CD4-positive, CD25-positive, alpha-beta regulatory T cell (primary cell): ENCODE measurements at places on chromosomes 4 and X. TPM values are rescaled to one million over a fixed set of nuclear protein-coding genes. Genes with fewer than 3 reads are reported as not detected.

DNA sequence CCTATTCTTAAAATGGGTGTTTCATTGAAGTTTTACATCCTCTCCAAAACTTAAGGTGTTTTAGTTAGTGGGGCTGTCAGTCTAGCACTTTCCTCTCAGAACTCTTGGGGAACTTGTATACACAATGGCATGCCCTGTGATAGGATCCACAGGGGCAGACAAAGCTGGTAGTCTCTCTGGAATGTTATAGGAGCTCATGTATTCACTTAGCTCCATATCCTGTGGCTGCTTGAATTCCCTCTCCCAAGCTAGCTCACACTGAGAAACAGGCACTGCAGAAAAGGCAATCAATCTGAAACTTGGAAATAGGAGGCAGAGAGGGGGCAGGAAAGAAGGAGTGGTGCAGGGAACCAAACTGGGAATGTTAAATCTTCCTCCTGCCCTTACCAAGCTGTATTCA is 26.3 kb upstream of the ARMCX2 start:
- no peaks in the 10 kb centered on the region for H3K4me1 ChIP-seq
- no peak overlapping the region for H3K27ac ChIP-seq
- H3K27me3 ChIP-seq = no peaks in the 10 kb centered on the region
- no peak for DNase-seq
- H3K4me3 ChIP-seq = no peak overlapping the region

- H3K4me1 ChIP-seq = no peaks in the 10 kb centered on the region
- H3K27ac ChIP-seq = no peak overlapping the region
- H3K36me3 ChIP-seq = no peaks in the 10 kb centered on the region
Measured at GRCh38 chr4:73707269-73707875, 33.0 kb upstream of the CXCL8 start.

The BBS12 gene
- 1.4 TPM for total RNA-seq

DNA sequence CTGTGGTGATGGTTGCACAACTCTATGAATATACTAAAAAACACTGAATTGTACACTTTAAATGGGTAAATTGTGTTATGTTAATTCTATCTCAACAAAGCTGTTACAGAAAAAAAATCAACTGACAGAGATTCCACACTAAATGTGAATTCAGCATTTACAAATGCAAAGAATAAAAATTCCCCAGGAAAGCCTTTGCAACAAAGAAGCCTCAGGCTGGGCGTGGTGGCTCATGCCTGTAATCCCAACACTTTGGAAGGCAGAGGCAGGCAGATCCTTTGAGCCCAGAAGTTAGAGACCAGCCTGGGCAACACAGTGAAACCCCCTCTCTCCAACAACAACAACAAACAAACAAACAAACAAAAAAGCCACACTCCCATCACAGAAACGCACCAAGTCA is 8.9 kb downstream of the BCLAF3 start:
- no peaks in the 10 kb centered on the region for H3K27me3 ChIP-seq
- no peak overlapping the region for H3K4me3 ChIP-seq
- H3K4me1 ChIP-seq = no peaks in the 10 kb centered on the region
- DNase-seq = no peak

DNA sequence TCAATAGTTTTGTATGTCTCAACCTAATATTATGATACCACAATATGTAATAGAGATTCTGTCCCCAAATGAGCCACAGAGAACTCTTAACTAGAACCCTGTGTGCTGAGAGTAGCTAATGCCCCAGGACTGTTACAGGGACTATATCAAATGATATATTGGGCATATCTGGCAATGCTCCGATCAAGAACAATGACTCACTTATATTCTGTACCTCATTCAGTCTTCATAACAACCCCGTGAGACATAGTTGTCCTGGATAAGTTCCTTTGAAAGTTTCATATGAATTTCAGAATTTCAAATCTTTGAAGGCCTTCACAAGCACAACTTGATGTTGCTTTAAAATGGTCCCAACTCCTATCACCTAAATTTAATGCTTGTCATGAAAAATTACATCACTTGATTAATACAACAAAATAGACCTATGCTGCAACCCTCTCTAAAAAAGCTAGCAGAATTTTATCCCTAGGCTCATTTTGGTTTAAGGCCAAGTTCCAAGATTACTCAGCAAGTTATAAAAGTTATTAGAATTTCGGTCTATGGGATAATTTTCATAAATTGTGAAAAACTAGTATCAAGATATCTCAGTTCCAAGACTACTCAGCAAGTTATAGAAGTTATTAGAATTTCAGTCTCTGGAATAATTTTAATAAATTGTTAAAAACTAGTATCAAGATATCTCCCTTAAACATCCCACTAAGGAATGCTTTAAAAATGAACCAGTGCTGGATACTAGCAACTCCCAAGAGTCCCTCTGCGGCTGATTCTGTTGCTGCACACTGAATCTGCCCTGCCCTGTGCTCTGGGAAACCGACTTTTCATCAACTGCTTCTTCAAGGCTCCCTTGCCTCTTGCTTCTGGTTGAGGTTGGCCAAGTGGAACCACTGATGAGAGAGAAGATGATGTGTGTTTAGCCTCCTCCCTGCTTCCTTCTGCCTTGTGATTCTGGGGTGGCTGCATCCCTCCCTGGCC is 6.0 kb upstream of the ANXA3 start:
- DNase-seq = no peak
- H3K36me3 ChIP-seq = no peaks in the 10 kb centered on the region
- H3K4me1 ChIP-seq = no peaks in the 10 kb centered on the region

The HPGD gene
- total RNA-seq = 85.7 TPM

DNA sequence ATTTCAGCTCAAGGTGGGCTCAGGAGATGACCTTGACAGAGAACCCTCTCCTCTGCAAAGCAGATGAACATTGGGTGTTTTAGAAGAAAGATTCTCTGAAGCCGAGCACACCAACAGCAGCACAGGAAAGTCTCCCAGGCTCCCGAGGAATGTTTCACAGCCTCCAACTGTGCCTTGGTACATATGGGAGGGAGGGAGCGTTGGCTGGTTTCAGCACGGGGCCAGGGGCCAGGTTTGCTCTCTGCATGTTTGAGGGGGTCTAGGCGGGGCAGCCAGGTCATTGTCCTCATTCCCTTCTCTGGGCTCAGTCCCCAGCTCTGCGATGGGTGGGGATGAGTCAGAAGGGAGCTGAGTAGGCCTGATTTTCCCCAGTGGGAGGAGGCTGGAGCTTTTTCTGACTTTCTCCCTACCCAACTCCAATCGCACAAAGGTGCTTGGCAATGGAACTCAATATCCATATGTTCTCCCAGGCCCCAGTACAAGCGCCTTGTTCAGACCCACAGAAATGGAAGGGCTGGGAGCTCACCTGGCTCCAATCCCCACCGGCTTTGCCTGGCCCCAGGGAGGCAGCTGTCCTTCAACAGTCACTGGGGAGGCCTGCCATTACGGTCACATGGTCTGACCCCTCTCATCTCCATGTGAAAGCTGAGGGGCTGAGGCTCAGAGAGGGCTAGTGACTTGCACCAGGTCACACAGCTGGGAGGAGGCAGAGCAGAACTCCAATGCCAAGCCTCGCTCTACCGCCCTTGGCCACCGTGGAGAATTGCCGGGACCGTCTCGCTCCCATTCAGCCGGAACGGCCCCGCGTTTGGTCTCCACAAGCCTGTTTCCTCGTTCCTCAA is 108.4 kb upstream of the AFAP1 start:
- H3K36me3 ChIP-seq = no peaks in the 10 kb centered on the region
- no peak overlapping the region for H3K27ac ChIP-seq
- no peaks in the 10 kb centered on the region for H3K4me1 ChIP-seq
- no peak overlapping the region for H3K4me3 ChIP-seq
- no peak for DNase-seq
- no peaks in the 10 kb centered on the region for H3K27me3 ChIP-seq

The GYPA gene
- not detected for total RNA-seq

DNA sequence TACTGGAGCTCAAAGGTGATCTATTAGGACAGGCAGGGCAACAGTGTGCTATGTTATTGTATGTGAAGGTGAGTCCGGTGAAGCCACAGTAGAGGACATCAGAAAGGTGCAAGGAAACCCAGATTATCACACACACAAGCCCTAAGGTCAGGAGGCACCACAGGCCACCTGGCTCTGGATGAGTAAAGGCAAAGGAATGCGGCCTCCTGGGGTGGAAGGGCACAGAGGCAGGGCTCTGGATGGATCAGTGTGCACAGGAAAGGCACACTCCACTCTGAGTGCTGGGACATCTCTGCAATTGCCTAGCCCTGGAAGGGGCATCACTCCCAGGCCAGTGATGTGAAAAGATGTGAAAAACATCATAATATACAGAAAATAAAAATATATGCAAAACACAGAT is 683.5 kb downstream of the TRIML1 start:
- H3K36me3 ChIP-seq = no peaks in the 10 kb centered on the region
- no peaks in the 10 kb centered on the region for H3K4me1 ChIP-seq
- H3K27me3 ChIP-seq = no peaks in the 10 kb centered on the region
- no peak for DNase-seq
- H3K4me3 ChIP-seq = no peak overlapping the region

- H3K27me3 ChIP-seq = no peaks in the 10 kb centered on the region
- H3K36me3 ChIP-seq = no peaks in the 10 kb centered on the region
- DNase-seq = no peak
- no peaks in the 10 kb centered on the region for H3K4me1 ChIP-seq
- H3K4me3 ChIP-seq = no peak overlapping the region
- H3K27ac ChIP-seq = no peak overlapping the region
Measured at GRCh38 chr4:3765271-3766035, 732 bp upstream of the ADRA2C start.

The CT45A2 gene
- total RNA-seq = not detected

DNA sequence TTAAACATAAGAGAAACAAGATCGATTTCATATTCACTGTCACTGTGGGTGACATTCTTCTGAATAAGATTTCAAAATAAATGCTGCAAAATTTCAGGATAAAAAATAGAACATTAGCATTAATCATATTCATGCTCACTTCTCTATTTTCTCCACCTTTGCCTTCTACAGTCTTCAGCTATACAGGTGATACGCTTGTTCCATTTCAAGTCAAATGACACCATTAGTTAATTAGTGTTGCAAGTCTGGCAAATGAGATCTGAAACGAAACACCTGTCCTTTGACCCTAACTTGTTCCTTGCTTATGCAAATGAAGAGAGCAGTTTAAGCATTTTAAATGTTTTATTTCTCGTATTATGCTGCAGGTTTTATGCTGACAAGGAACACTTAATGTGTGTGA is 667.5 kb upstream of the MAGEB2 start:
- no peak for DNase-seq
- H3K4me1 ChIP-seq = no peaks in the 10 kb centered on the region
- no peak overlapping the region for H3K4me3 ChIP-seq
- no peaks in the 10 kb centered on the region for H3K36me3 ChIP-seq

DNA sequence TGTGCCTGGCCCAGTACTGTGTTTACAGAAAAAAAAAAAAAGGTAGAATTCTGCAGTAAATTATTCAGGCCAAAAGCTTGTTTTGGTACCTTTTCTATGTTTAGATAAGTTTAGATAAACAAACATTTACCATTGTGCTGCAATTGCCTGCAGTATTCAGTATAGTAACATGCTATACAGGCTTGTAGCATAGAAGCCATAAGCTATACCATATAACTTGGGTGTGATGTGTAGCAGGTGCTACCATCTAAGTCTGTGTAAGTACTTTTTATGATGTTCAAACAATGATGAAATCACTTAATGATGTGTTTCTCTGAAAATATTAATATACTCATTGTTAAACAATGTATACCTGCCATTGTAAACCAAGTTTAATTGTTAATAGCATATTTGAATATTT is 241.6 kb upstream of the HS3ST1 start:
- H3K27ac ChIP-seq = no peak overlapping the region
- H3K36me3 ChIP-seq = no peaks in the 10 kb centered on the region
- no peak overlapping the region for H3K4me3 ChIP-seq
- DNase-seq = no peak
- H3K27me3 ChIP-seq = no peaks in the 10 kb centered on the region

DNA sequence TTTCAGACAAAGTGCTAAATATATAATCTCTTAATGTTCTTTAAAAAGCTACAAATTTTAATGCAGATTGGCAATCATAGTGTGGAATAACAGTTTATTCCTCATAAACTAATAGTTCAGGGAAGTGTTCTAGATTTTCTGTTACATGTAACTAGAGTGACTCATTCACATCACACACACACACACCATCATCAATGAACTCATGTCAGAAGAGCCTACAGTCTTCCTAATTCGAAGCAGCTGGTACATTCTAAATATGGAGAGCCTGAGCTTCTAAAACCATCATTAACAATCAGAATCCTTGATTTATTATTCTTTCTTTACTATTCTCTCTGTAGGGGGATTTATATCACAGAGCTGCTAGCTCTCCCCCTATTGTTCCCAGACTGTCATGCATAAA is 49.6 kb downstream of the DKK2 start:
- no peaks in the 10 kb centered on the region for H3K36me3 ChIP-seq
- H3K27me3 ChIP-seq = no peaks in the 10 kb centered on the region
- DNase-seq = no peak
- H3K4me1 ChIP-seq = no peaks in the 10 kb centered on the region
- H3K4me3 ChIP-seq = no peak overlapping the region

- no peaks in the 10 kb centered on the region for H3K27me3 ChIP-seq
- H3K4me3 ChIP-seq = no peak overlapping the region
- no peak overlapping the region for H3K27ac ChIP-seq
- no peaks in the 10 kb centered on the region for H3K36me3 ChIP-seq
- no peak for DNase-seq
Measured at GRCh38 chr4:66376921-66377320, 706.6 kb upstream of the EPHA5 start.
